ENCODE measurements at places on chromosomes 7 and 10. TPM values are rescaled to one million over a fixed set of nuclear protein-coding genes. Genes with fewer than 3 reads are reported as not detected.

The ITIH2 gene
- not detected for total RNA-seq

The CTTNBP2 gene
- total RNA-seq: 0.43 TPM

The MSMB gene
- total RNA-seq: not detected

The CRYGN gene
- total RNA-seq: not detected

The LSM8 gene
- 76.8 TPM for total RNA-seq

The SLC13A1 gene
- total RNA-seq: 0.03 TPM

The OR2A5 gene
- total RNA-seq: not detected

The SPDYE2 gene
- not detected for total RNA-seq

The PAPOLB gene
- not detected for total RNA-seq

The CYP2C18 gene
- not detected for total RNA-seq

The ABCB4 gene
- total RNA-seq: 0.13 TPM

The COPS6 gene
- 115 TPM for total RNA-seq

The ST8SIA6 gene
- not detected for total RNA-seq

The CYP3A4 gene
- total RNA-seq: not detected

The CPA2 gene
- total RNA-seq: 2.0 TPM

The HMX3 gene
- 0.12 TPM for total RNA-seq

The ANKRD1 gene
- 2.6 TPM for total RNA-seq

The HMX2 gene
- not detected for total RNA-seq

The ZNF488 gene
- 2.7 TPM for total RNA-seq

The RBP4 gene
- not detected for total RNA-seq

The GPNMB gene
- total RNA-seq: 0.85 TPM

The OR6V1 gene
- not detected for total RNA-seq

The OR2A1 gene
- total RNA-seq: not detected

The PIP gene
- not detected for total RNA-seq

The VGF gene
- total RNA-seq: 0.18 TPM

The SFRP5 gene
- not detected for total RNA-seq

The TCAF2 gene
- 0.28 TPM for total RNA-seq

The OPALIN gene
- total RNA-seq: not detected

The CALHM2 gene
- 34.8 TPM for total RNA-seq

The SEMA3C gene
- total RNA-seq: 37.0 TPM

The NUTM2B gene
- total RNA-seq: 0.51 TPM

The RRP12 gene
- total RNA-seq: 24.2 TPM

The MBL2 gene
- not detected for total RNA-seq

The AKR1B15 gene
- not detected for total RNA-seq

The STX1A gene
- total RNA-seq: 6.9 TPM

The GNGT1 gene
- total RNA-seq: 0.65 TPM

The EVX1 gene
- not detected for total RNA-seq

The NUTM2E gene
- 0.02 TPM for total RNA-seq

The CALML3 gene
- not detected for total RNA-seq

The ZMIZ1 gene
- 13.6 TPM for total RNA-seq

The TAS2R40 gene
- not detected for total RNA-seq

The CYP3A5 gene
- 0.36 TPM for total RNA-seq

The ERVW-1 gene
- 66.6 TPM for total RNA-seq

The DGKB gene
- 0.08 TPM for total RNA-seq

The PCDH15 gene
- 0.77 TPM for total RNA-seq

The KCND2 gene
- total RNA-seq: not detected

The SRGN gene
- total RNA-seq: 0.59 TPM

The INHBA gene
- total RNA-seq: 0.08 TPM

The CNOT4 gene
- total RNA-seq: 27.7 TPM

The CFAP46 gene
- 1.1 TPM for total RNA-seq

The ANXA8 gene
- total RNA-seq: not detected

The MRPS16 gene
- 94.9 TPM for total RNA-seq

The SKAP2 gene
- 16.9 TPM for total RNA-seq

The CDH23 gene
- total RNA-seq: 0.18 TPM

The FFAR4 gene
- total RNA-seq: not detected

The ECHS1 gene
- total RNA-seq: 65.7 TPM

The LBX1 gene
- total RNA-seq: 13.7 TPM

The OR2A42 gene
- total RNA-seq: not detected

Data from SJCRH30 (cell line).